ENCODE measurements at places on chromosomes 11 and 22.

DNA sequence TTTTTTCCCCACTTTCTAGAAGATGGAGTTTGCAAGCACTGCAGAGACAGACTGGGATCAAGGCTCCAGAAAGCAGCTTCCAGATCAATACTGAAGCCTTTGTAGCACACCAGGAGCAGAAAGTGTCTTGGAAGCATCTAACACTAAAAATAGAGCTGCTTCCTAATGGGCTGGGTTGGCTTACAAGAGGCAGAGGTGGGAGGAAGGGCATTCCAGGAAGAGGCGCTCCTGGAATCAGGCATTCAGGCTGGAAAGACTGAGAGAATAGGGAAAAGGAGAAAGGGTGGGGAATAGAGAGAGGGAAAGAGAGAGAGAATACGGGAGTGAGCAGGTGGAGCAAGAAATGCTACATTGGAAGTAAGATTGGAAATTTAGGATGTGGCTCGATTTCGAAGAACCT, 395.9 kb downstream of the OPCML start:
- no peak for DNase-seq

- no peak for DNase-seq
These were observed 628.8 kb upstream of the ANO5 start for GRCh38 chr11:21564095-21564494.

DNA sequence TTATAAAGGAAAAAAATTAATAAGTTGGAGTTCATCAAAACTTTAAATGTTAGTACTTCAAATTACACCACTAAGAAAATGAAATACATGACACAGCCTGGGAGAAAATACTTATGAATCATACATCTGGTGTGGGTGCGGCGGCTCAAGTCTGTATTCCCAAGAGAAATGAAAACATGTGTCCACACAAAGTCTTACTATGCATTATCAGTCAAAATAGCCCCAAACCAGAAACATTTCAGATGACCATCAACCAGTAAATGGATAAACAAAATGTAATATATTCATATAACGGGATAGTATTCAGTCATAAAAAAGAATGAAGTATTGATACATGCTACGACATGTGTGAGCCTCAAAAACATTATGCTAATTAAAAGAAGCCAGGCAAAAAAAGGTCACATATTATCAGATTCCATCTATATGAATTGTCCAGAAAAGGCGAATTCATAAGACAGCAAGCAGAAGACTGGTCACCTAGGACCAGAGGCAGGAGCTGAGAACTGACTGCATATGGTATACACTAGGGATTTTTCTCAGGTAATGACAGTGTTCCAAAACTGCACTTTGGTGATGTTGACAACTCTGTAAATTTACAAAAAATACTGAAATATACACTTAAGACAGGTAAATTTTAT, 5.3 kb upstream of the AKIP1 start:
- DNase-seq = no peak

- DNase-seq = no peak
These were observed 1.9 kb downstream of the CLTCL1 start for GRCh38 chr22:19289475-19290161.

- DNase-seq = no peak
These were observed 162.3 kb upstream of the GRK3 start for GRCh38 chr22:25402160-25402500.

DNA sequence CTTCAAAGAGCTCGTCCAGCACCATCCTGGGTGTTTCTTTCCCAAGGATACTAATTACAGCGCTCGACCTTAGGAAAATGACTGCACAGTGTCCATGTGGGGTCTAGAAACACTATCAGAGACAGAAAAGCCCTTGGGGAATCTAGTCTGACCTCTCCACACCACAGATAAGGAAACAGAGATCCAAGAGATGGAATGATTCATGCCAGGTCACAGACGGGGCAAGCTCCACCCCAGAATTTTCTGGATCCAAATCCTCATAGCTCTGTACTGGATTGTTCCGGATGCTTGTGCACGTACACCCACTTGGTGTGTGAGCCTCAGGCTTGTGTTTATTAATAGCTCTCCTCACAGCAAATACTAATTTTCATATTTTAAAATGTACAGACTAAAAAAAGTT, 11.3 kb downstream of the ABTB2 start:
- DNase-seq = no peak

DNA sequence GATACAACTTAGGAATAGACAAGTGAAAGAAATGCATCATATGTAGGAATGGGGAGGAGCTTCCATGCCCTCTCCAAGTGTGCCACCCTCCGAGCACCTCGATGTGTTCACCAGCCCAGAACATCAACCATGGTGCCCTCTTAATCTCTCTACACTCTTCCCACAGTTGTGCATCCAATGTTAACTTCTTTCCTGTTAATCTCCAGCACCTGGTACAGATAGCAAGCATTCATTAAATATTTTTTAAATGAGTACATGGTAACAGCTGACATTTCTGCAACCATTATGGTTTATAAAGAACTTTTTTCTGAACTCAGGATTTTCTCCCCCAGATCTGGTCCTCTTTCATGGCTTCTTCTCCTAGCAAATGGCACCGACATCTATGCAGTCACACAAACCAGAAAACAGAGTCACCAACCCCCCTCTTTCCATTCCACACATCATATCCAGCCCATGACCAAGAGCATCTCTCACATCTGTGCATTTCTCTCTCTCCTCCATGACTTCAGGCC, 118.1 kb upstream of the CLPB start:
- DNase-seq = no peak

DNA sequence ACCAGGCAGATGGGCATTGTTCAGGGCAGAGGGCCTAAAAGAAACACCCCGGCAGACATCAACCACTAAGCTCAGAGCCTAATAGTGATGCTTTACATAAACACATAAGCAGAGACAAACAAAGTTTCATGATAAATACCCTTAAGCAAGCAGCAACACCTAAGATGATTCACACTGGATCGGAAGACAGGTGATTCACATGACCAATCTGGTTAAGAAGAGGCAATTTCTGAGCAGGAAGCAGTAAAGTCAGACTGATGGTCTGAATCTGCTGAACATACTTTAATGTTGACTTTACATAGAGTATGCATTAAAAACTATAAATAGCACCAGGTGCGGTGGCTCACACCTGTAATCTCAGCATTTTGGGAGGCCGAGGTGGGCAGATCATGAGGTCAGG, 56.1 kb downstream of the SYN3 start:
- no peak for DNase-seq

DNA sequence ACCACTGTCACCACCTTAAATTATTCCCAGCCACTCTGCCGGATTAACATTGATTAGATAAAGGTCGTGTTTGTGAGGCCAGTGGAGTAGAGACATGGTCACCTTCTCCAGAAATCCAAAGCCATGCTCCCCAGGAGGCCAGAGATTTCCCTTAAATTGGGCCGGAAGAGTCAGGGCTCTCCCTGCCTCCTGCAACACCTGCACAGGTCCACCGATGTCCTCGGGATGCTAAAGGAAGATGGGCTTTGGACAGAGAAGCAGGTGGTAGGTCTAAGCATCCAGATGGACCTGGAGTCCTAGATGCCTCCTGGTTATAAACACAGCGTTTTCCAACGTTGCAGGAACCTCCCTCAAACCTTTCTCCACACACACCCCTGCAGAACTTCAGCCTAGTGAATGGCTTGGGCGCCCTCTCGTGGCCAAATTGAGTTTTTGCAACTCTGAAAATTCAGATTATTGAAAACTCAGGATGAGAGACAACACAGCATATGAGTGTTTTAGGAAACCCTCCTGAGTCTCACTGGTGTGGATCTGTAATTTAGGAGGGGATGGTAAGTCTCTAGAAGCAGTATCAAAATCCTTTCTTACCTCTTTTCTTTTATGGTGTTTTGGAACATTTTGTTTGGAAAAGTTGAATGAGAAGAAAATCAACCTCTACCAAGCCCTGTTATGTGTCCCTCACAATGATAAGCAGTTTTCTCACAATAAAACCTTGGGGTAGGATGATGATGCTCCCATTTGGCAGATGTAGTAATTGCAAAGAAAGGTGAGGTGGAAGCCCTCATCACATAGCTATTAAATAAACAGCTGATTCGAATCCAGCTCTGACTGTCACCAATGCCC, 109.6 kb downstream of the RRAS2 start:
- DNase-seq = peak; percentile 58

DNA sequence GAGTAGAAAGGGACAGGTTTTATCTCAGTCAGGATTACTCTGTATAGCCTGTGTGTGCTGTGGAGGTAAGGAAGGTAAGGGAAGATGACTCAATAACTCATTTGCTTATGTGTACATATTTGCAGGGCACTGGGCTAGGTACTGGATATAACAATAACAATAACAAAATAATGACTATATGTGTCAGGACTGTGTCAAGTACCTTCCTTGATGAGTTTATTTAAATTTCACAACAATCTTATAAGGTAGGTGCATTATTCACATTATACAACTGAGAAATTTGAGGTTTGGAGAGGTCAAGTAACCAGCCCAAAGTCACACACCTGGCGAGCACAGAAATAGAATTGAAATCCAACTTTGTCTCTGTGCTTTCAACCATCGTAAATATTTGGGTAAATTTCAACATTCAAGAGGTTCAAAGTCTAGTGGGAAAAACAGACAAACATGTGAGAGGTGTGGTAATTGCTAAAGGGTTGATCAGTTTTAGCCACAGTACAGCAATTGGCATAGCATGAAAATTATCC, 131.8 kb downstream of the APIP start:
- DNase-seq = no peak

- no peak for DNase-seq
These were observed 395.0 kb upstream of the CCDC90B start for GRCh38 chr11:83681031-83681781.

DNA sequence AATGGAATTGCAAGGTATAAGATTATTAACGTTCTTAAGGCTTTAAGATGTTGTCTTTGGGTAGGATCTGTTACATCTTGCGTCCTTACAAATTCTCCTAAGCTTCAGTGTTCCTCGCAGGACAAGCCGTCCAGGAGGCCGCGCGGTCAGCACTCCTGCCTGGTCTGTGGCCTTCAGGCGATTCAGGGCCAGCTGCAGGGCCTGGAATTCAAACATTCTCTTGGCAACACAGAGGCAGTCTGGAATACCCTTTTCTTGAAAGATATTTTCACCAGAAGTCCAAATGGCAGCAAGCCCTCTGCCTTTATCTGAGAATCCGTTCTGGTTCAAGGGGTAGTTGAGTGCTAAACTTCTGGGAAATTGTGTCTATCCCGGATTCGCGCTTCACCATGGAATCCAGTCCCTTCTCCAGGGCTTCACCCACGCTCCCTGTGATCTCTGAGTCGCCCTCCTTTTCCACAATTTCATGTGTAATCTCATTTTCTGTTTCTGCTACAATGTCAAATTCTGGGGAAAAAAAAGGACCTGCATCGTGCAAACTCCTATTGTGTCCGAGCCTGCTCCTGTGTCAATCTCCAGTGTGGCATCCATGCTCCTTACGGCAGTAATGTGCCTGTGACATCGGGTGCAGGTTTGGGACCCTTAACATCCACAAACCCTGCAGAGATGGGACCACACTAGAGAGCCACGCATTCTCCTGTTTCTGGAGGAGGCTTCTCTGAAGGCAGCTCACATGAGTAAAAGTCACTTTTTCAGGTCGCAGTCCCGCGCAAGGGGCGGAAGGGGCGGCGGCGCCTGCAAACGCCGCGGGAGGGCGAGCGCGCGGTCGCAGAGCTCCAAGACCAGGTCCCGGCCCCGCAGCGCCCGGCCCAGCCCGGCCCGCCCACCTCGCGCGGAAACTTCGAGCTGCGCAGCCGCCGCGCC, 25.4 kb upstream of the SORL1 start:
- no peak for DNase-seq

DNA sequence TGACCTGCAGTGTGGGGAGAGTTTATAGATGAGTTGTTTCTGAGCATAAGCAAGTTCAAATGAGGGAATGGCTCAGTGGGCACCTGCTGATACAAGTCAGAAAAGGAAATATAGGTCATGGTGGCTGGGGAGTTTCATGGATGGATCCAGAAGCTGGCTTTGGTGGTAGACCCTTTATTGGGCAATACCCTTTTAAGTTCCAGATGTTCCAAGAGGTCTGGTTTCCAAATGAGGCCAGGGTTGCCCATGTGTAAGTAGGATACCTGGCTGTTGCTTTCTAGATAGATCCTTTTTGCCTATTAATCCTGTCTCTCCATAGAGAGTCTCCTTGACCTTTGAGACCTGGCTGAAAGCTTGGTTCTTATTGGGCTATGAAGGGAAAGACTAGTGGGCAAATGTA, 2.2 kb downstream of the STIM1 start:
- DNase-seq = no peak

GRCh38 chr22:19874307-19875060, 19.8 kb upstream of the GNB1L start:
- no peak for DNase-seq

GRCh38 chr22:20063271-20064139, 16.5 kb upstream of the DGCR8 start:
- no peak for DNase-seq

GRCh38 chr22:26570115-26570514, 19.8 kb downstream of the TPST2 start:
- DNase-seq = no peak

DNA sequence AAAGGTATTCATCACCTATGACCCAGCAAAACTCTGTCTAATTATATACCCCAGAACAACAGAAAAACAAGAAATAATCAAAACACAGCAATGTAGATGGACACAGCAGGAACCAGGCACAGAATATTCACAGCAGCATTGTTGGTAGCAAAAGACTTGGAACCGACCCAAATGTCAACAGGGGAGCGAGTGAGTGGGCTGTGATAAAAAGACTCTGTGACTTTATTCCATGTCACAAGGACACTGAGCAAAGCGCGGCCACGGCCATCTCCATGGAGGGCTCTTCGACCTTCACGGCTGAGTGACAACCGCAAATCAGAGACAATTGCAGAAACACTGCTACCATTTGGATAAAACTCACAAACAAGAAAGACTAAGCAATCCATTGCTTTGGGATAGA, 1373.1 kb downstream of the TBC1D22A start:
- no peak for DNase-seq

- no peak for DNase-seq
These were observed 133.1 kb downstream of the CTTN start for GRCh38 chr11:70531281-70532065.

DNA sequence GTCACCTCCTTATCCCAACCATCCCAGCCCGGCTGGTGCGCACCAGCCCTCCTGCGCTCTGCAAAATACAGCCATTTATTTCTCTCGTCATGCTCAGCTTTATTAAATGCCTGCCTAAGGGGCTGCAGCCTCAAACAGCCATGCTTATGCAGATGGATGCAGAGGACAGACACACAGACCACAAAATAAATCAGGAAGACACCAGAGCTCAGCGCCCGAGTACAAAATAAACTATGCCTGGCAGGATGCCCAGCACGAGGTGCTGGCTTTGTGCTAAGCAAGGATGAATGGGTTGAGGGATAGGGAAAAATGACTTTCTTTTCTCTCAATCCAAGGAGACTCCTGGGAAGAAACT, 70.5 kb downstream of the RPUSD4 start:
- no peak for DNase-seq

Data from activated CD4-positive, alpha-beta T cell treated with anti-CD3 and anti-CD28 coated beads, Interleukin-2, amount 50 U/mL, for 24 hours (primary cell).